Airway epithelial cell (primary cell): ENCODE measurements at places on chromosomes 5 and 9. TPM values are rescaled to one million over a fixed set of nuclear protein-coding genes. Genes with fewer than 3 reads are reported as not detected.

Gene TRPM6
- total RNA-seq = 0.14 and 0.28 TPM in 2 replicates

Gene CCL28
- total RNA-seq = 1.2 and 1.6 TPM in 2 replicates

Gene ORM2
- total RNA-seq = not detected in 2 replicates

Gene MOB3B
- 5.3 and 6.0 TPM in 2 replicates for total RNA-seq

Gene SMAD5
- total RNA-seq = 42.6 and 60.7 TPM in 2 replicates

Gene RXRA
- total RNA-seq = 40.1 and 65.9 TPM in 2 replicates

Gene ADAMTS19
- under 0.01 and 0.35 TPM in 2 replicates for total RNA-seq

Gene PAPPA
- total RNA-seq = 0.74 and 1.3 TPM in 2 replicates

Gene AHRR
- total RNA-seq = 0.37 and 0.63 TPM in 2 replicates

Gene DOK3
- total RNA-seq = 0.99 and 1.9 TPM in 2 replicates

Gene TNFSF8
- not detected in 2 replicates for total RNA-seq

Gene SH3PXD2B
- 16.8 and 29.0 TPM in 2 replicates for total RNA-seq

Gene SLC25A46
- total RNA-seq = 43.6 and 46.2 TPM in 2 replicates

Gene TEX48
- total RNA-seq = not detected in 2 replicates

Gene ADRB2
- total RNA-seq = 19.4 and 29.5 TPM in 2 replicates

Gene PCDHGA2
- total RNA-seq = 0.42 and 0.79 TPM in 2 replicates

Gene BTNL3
- total RNA-seq = not detected in 2 replicates

Gene KCNV2
- total RNA-seq = not detected in 2 replicates

Gene LHX3
- not detected in 2 replicates for total RNA-seq

Gene TCF7
- total RNA-seq = 0.74 and 0.85 TPM in 2 replicates

Gene PPP2R2B
- total RNA-seq = 0.21 TPM in 1 of 2 replicates, not detected in the other

Gene FGD3
- total RNA-seq = 1.5 and 2.2 TPM in 2 replicates

Gene IL7R
- 1.4 and 1.6 TPM in 2 replicates for total RNA-seq

Gene CATSPER3
- 0.07 TPM in 1 of 2 replicates, not detected in the other for total RNA-seq
